CD4-positive, alpha-beta T cell treated with Interleukin-4 for 4 hours (primary cell): ENCODE measurements at places on chromosomes 2 and 18.

DNA sequence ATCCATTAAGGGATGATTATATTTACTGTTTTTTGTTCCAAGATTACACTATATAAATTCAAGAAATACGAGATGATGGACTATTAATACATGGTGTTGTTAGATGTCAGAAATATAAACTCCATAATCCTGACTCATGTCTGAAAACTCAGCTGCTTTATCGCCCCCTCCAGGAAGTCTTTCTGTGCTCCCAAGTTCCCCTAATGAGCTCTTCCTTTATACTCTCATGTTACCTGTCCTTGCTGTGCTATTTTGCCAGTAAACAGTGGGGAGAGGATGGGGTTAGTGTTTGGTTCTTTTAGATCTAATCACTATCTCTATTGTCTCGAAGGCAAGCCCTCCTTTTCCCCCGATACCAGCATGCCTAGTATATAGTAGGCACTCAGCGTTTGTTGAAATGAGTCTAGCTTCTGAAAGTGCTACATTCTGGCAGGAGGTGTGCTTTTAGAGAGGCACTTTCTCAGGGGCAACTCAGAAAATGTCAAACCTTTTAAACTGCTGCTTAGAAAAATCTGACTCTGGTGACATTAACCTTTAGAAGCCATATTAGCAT is 21.4 kb upstream of the BARD1 start:
- peak; percentile 21 for DNase-seq

DNA sequence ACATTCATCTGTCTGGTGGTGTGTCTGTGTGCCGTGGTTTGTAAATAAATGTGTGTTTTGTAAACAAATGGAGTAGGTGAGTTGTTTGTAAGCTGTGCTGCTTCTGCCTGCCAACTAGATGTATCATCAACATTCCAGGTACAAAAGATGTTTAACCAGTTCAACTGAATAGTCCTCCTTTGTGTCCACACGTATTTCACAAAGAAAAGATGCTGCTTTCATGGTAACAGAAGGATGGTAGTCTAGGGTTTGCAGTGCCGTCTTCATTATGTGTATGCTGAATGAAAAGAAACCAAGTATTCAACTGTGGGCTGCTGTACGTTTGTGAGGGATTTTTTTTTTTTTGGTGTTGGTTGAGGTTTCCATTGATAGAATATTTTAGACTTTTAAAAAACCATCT is 72.1 kb downstream of the CAMKMT start:
- no peak for DNase-seq

- DNase-seq, result no peak
Measured at GRCh38 chr2:98172951-98173350, 86.0 kb downstream of the VWA3B start.

- DNase-seq, result no peak
Measured at GRCh38 chr18:23844991-23845680, 155.9 kb downstream of the LAMA3 start.

- DNase-seq, result no peak
Measured at GRCh38 chr2:60498816-60499429, 54.5 kb downstream of the BCL11A start.

- DNase-seq, result no peak
Measured at GRCh38 chr2:12341920-12342319, 374.8 kb upstream of the TRIB2 start.

GRCh38 chr2:143720095-143720664 is 591.0 kb downstream of the ARHGAP15 start:
- DNase-seq, result no peak

DNA sequence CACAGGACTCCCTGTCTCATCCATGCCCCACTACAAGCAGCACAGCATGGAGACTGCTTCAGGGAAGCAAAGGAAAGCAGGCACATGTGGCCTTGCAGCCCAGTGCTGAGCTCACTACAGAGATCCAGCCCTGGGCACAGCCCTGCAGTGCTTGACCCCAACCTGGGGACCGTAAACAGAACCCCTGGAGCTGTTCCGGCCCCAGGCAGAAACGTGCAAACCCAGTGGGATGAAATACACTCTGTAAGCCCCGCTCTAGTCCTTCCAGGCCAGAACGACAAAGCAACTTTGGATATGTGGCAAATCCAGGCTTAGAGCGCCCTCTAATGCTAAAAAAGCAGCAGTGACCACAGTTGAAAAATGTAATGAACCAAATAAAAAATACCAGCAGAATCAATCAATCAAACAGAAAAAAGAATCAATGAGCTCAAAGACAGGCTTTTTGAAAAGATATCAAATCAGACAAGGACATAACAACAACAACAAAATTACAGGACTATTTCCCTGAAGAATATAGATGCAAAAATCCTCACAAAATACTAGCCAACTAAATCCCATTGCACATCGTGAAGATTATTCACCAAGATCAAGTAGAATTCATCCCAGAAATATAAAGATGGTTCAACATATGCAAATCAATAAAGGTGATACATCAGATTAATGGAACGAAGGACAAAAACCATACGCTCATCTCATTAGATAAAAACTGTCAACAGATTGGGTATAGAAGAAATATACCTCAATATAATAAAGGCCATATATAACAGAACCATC is 45.6 kb downstream of the ZNF519 start:
- peak; percentile 7 for DNase-seq

DNA sequence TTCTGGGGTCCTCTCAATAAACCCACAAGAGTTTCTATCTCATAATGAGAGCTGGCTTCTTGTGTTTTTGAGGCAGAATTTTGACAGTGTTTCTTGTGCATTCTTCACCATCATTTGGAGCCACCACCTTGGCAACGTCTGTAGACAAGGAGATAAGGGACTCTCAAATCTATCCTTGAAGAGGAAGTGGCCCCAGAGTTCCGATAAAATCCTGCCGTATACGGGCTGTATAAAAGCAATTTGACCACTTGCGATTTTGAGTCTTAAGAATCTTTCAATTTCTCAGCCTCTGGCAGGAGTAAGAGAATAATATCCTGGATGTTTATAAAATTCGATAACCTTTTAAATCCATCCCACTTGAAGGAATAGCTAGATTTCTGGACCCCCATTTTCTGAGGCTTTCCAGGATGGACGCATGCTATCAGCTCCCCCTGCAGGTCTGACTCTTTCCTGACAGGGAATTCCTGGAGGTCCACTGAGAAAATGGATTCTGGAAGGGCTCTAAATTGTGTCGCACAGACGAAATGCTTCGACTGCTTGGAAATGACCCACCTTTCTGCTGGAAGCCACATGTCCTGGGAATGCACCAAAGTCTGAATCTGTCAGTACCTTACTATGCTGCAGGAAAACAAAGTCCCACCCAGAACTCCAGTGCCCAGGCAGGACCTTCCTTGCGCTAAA is 54.1 kb downstream of the E2F6 start:
- DNase-seq, result no peak

DNA sequence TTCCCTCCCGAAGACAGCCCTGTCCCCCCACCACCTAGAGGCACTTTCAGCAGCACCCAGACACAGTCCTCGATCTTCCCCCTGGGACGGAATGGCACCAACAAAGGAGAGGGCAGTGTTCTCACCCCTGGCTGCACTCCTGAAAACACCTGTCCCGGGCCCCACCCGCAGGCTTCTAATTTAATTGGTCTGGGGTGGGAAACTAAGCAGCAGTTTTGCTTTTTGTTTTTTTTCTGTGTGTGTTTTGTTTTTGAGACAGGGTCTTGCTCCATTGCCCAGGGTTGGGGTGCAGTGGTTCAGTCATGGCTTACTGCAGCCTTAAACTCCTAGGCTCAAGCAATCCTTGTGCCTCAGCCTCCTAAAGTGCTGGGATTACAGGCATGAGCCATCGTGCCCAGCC is 38.4 kb upstream of the REL start:
- DNase-seq, result no peak

GRCh38 chr2:74391209-74391579 is 11.1 kb upstream of the DCTN1 start:
- DNase-seq, result no peak

- no peak for DNase-seq
Measured at GRCh38 chr18:474416-474815, 26.1 kb downstream of the COLEC12 start.

DNA sequence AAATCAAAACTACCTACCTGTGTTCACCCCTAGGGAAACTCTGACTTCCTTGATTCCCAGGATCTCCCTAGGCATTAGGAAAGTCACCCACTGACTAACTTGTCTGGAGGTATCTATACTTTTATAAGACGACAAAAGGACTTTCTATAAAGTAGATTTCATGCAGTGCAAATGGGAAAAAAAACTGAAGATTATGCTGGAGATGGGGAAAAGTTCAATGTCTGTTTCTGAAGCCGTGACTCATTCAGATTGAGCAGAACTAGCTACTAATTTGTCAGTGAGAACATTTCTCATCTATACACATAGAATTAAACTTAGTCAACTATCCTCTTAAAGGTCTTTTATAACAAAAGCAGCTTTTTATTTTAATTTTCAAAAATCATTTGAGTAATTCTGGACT is 6.0 kb downstream of the SEPTIN10 start:
- no peak for DNase-seq

- no peak for DNase-seq
Measured at GRCh38 chr18:47719096-47719780, 211.2 kb downstream of the SMAD2 start.

DNA sequence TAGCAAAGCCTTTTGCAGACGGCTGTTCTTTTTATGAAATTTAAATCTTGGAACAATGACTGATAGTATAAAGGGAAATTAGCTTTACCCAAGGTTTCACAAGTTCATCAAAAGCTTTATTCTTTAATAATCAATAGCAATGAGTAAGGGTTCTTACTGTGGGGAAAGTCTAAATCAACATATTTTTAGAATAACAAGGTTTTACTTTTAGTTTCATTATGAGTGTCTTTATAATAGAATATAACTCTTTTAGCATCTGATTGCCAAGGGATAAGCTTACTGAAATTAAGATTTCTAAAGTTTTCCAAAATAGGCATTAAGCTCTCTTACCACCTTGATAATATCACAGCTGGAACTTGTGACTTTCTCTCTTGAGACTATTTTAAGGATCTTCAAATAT is 1489.7 kb downstream of the LRP1B start:
- DNase-seq, result no peak

GRCh38 chr2:18065249-18065648 is 186.8 kb downstream of the KCNS3 start:
- no peak for DNase-seq

DNA sequence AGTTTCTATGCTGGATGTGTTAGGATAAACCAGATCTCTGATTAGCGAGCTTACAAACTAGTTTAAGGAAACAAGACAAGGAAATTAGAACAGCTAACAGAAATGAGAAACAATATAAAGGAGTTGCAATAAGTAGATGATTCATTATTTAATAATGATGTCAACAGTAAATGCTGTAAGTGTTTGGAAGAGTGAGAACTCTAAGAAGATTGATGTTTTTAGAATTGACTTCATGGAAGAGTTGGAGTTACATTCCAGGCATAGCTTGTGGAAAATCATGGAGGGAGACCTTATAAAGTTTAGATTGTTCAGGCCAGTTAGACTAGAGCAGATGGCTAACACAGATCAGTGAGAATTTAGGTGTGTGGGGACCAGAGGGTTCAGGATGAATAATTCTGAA is 32.6 kb downstream of the PPP1R1C start:
- DNase-seq, result no peak

DNA sequence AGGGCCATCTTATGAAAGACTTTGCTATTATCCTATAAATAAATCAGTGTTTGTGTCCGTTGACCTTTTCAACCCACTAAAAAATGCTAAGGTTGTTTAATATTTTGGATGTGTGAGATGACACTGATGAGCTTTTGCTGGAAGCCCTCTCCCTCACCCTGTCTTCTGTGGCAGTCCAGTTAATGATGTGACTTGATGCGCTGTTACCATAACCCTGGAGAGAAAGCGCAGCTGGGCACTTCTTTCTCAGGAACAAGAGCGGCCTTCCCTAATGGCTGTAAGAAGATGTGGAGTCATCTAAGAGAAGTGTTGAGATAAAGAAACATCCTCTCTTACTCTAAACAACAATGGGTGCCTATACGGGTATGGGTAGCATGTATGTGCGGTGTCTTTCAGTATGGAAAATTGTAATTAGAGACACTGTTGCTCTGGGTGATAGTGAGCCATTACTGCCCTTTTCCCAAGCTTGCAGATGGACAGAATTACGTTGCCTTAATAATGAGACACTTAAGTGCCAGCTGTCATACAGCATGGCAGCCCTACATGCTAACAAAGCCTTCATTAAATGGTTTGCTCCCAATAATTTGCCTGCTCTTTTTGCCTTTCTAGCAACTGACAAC is 165.6 kb upstream of the NABP1 start:
- no peak for DNase-seq

GRCh38 chr2:137156221-137156844 is 391.0 kb downstream of the THSD7B start:
- no peak for DNase-seq

DNA sequence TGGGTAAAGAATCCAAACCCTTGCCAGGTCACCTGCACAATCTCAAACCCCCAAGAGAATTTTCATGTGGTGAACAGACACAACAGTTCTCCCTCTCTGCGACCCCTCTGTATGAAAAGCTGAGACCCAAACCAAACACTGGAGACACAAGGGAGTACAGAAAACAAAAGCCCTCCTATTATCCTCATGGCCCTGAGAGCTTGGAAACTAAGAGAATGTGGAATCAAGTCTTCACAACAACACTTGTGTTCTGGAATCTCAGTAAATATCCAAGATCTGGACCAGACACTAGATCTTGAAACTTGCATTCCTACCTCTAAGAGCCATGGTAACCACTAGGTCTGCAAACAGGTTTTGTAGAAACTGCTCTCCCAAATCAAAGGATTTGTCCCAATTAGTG is 50.1 kb upstream of the CCDC150 start:
- no peak for DNase-seq

DNA sequence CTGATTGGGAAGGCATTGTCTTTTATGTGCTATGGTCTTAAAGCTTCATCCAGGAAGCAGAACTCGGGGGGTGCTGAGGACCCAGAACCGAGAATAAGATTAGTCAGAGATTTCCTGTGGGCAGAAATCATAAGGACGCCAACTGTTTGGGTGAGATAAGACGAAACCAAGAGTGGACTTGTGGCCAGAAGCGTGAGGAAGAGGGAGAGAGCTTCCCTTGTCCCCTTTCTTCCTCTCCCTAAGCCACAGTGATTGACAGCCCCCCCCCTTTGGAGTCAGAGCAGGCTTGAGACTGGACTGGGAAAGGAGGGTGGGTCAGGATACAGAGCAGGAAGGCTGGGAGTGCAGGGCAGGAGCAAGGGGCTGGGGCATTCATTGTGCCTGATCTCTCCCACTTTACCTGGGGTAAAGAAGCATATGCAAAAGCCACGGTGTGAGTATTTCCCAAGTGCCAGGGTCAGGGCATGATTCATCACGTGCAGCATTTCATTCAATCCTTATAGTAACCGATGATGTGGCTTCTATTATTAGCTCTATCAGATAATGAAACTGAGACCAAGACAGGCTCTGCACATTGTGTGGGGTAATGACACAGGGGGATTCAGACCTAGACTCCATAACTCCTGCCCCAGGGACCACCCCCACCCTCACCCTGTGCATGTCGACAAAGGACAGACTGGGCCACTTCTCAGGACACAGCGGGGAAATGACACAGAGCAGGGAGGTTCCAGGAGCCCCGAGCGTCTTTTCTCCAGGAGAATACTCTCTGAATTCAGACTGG is 3.0 kb upstream of the IL1RN start:
- no peak for DNase-seq

DNA sequence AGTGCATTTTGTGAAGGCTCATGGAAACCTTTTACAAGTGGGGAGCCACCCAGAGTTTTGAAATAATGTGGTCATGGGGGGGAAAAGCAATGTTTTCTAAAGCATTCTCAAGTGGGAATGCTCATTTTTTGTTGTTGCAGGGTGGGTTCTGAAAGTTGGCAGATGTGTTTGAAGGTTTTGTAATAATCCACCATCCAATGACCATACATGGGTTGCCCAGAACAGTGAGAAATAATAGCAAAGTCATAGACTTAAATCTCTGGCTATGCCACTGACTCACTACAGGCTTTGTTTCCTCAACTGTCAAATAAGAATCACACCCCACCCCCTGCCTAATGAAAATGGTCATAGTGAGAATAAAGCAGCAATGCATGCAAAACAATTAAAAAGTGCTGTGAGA is 2.9 kb downstream of the DSG3 start:
- DNase-seq, result no peak
